ENCODE measurements at places on chromosomes 16 and 17.
A peak's percentile ranks its signal among the peaks of the same experiment; 100 is the strongest.

DNA sequence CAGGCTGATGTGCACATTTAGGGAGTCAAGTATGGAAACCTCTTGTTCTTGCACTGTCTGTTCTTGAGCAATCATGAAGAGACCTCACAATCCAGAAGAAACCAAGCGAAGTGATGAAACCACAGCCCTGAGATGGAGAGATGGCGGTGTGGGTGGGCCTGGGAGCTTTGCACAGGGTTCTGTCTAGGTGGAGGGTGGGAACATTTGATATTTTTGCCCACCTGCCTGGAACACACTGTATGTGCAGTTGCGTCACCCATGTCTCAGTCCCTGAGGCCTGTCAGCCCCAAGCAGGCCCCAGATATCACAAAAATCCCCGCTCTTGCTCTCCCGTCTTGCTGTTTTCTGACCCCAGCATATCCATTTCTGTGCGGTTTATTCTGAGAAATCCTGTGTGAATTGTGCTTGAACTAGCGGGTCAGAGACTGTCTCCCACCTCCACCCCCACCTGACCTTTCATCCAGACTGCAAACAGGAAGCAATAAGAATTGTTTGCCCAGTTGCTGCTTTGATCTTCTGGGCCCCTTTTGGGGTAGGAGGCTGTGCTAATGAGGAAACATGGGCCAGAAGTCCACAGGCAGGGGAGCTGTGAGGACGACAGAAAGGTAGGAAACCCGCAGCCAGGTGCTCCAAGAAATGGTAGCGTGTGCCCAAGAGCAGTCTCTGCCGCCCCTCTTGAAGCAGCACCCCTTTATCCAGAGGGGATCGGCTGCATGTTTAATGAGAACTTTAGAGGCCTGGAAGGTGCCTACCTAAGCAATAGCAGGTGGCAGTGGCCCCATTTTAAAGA is 183.8 kb downstream of the CCDC182 start:
- DNase-seq = no peak

GRCh38 chr16:12459391-12460063 is 344.2 kb downstream of the CPPED1 start:
- no peak for DNase-seq

- no peak for DNase-seq
Measured at GRCh38 chr16:60902114-60902513, 1134.1 kb downstream of the CDH8 start.

DNA sequence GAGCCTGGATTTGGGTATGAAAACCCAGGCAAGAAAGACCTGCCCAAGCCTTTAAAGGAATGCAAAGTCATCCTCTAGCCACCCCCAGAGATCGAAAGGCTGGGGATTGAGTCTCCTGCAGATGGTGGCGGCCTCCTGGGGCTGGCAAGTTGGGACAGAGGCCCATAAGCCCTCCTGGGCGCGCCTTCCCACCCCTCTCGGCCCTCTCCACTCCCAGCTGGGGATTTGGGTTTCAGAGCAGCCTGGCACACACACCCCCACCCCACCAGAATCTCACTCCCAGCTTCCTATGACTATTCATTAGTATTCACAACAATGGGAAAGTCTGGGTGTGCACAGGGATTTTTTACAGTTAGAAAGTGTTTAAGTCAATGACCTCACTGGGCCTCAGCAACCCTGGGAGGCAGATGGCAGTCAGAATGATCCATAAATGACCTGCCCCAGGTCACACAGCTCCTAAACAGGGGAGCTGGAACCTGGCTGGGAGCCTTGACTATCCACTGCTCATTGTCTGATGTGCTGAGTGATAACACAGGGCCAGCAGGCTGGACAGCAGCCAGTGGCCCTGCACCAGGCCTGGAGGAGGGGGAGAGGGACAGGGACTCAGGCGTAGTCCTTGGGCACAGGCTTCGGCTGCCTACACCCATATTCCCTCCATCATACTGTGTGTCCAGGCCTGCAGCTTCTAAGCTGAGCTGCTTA is 12.1 kb downstream of the NHERF1 start:
- peak; percentile 34 for DNase-seq

DNA sequence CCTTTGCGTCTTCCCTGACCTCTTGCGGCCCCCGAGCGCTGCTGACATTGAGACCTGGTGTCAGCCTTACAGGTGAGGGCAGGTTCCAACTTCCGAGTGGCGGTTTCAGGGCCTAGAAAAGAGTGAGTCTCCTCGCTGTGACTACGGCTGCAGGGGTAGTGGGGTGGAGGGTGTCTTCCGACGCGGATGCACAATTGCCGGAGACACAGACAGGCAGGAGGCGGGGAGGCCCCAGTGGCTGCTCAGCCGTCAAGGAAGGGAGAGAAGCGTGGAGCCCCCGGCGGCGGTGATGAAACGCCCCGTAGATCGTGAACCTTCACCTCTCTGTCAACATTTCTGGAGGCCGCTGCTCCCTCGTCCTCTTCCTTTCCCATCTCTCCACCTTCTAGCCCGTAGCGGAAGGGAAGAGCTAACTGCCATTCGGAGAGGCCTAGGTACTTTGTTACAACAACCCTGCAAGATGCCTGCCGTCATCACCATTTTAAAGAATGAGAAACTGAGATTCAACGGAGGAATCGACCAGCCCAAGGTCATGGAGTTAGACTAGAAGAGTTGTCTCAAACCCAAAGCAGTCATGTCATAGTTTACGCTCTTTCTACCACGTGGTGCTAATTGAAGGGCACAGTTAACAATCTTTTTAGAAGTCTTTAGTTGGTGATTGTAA is 485 bp downstream of the DNAJA3 start:
- DNase-seq = no peak

GRCh38 chr17:73201215-73202069 is 8.6 kb downstream of the COG1 start:
- no peak for DNase-seq

GRCh38 chr17:1331708-1332107 is 52.2 kb downstream of the TRARG1 start:
- DNase-seq = no peak

- DNase-seq = no peak
Measured at GRCh38 chr16:9966569-9967157, 215.6 kb downstream of the GRIN2A start.

- no peak for DNase-seq
Measured at GRCh38 chr16:83994087-83994486, 26.0 kb downstream of the NECAB2 start.

GRCh38 chr16:9612267-9612666 is 520.8 kb downstream of the HAPSTR1 start:
- DNase-seq = no peak

GRCh38 chr16:52254746-52255145 is 292.2 kb downstream of the TOX3 start:
- DNase-seq = no peak

DNA sequence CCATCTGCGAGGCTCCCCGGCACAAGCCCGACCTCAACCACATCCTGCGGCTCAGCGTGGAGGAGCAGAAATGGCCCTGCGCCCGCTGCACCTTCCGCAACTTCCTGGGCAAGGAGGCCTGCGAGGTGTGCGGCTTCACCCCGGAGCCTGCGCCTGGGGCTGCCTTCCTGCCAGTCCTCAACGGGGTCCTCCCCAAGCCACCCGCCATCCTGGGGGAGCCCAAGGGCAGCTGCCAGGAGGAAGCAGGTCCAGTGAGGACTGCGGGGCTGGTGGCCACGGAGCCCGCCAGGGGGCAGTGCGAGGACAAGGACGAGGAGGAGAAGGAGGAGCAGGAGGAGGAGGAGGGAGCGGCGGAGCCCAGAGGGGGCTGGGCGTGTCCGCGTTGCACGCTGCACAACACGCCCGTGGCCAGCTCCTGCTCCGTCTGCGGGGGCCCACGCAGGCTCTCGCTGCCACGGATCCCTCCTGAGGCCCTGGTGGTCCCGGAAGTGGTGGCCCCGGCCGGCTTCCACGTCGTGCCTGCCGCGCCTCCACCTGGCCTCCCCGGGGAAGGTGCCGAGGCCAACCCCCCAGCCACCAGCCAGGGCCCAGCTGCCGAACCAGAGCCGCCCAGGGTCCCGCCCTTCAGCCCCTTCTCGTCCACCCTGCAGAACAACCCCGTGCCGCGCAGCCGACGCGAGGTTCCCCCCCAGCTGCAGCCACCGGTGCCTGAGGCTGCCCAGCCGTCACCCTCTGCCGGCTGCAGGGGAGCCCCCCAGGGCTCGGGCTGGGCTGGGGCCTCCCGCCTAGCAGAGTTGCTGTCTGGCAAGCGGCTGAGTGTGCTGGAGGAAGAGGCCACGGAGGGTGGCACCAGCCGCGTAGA is 13.1 kb upstream of the PRR35 start:
- no peak for DNase-seq

- no peak for DNase-seq
Measured at GRCh38 chr17:58593123-58593522, 78.7 kb upstream of the MTMR4 start.

DNA sequence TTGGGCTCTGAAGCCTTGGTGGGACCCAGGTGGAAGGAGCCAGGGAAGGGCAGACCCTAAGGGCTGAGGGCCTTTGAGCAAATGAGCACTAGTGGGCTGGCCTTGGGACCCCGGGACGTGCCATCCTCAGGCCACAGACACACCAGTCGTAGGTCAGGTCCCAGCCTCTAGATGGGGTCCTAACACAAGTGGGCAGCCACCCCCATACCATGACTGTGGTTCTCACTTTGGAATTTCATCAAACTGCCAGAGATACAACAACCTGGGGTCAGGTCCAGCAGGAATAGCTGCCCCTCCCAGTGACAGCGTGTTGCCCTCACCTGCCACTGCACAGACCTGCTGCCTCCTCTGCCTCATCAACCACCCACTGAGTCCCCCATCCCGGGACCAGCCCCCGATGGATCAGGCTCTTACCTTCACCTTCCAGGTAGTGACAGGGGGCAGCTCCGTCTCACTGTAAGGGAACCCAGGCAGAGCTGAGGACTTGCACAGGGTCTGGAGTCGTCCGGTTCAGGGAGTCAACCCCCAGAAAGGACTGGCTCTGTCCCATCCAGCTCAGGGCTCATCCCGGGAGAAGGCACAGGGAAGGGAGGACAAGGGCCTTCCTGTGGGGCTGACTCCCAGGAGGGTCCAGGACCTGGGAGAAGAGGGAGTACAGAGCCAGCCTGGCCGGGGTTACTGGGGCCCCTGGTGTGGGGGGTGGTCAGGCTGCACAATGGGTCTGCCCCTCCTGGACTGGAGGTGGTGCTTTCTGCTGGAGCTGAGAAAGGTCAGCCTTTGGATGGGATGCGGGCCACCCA is 40.0 kb downstream of the LGALS9 start:
- no peak for DNase-seq

DNA sequence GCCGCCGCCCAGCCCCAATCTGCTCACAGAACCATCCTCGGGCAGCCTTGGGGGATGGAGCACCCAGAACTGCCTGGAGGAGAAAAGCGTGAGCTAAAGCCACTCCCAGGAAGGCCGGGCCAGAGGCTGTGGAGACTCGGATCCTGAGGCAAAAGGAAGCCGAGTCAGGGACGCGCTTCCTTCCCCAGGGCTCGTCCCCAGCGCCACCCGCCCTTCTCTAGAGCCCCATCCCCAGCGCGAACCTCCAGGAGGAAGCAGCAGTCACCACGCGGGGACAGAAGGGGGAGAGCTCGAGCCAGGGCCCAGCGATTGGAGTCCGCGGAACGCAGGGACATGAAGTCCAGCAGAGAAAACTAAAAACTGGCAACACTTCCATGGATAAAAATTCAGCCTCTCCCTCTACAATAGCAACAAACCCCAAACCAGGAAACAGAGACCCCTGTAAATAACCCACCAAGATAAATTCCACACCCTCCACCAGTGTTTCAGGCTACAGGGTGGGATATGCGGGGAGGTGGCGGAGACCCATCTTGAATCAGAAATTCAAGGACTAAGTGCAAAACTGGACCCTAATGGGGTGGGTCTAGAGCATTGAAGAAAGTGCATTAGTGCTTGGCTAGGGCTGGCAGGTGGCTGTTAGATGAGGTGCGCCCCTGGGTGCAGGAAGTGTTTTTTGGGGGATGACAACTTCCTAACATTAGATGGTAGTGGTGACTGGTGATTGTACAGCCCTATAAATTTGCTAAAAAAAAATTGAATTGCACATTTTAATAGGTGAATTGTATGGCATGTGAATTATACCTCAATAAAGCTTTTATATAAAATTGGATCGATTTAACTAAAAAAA is 116.1 kb upstream of the METRNL start:
- DNase-seq = peak; percentile 31
